Stimulated activated CD8-positive, alpha-beta memory T cell treated with anti-CD3 and anti-CD28 coated beads, Interleukin-15, amount 100 ng/mL, for 1 hour (primary cell): ENCODE measurements at places on chromosomes 5 and 9.
A peak's percentile ranks its signal among the peaks of the same experiment; 100 is the strongest.

- no peak for DNase-seq
Observed at GRCh38 chr9:125472562-125472925, 210.9 kb downstream of the GAPVD1 start.

- no peak for DNase-seq
Observed at GRCh38 chr9:76845254-76845653, 60.7 kb downstream of the PRUNE2 start.

GRCh38 chr9:72749276-72749675 lies 203.6 kb downstream of the ALDH1A1 start:
- DNase-seq, result no peak

- DNase-seq, result no peak
Observed at GRCh38 chr5:63820577-63820976, 141.7 kb downstream of the HTR1A start.

- no peak for DNase-seq
Observed at GRCh38 chr5:108898707-108899106, 151.0 kb downstream of the FER start.

DNA sequence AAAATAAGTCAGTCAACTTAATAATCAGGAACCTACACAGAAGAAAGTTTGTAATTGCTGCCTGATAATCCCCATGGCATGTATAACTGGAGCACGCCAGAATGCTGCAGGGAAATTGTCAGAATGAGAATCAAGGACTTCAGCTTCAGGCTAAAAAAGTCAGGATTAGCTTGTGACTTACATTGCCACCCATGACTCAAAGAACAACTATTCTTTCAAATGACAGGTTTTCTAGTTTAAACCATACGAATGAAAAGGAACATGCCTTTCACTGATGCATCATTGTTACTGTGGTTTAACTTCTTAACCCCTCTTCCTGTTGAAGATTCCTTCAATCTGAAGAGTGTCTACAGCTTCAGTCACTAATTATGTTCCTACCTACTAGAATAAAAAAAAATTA lies 112.4 kb downstream of the ISL1 start:
- no peak for DNase-seq

DNA sequence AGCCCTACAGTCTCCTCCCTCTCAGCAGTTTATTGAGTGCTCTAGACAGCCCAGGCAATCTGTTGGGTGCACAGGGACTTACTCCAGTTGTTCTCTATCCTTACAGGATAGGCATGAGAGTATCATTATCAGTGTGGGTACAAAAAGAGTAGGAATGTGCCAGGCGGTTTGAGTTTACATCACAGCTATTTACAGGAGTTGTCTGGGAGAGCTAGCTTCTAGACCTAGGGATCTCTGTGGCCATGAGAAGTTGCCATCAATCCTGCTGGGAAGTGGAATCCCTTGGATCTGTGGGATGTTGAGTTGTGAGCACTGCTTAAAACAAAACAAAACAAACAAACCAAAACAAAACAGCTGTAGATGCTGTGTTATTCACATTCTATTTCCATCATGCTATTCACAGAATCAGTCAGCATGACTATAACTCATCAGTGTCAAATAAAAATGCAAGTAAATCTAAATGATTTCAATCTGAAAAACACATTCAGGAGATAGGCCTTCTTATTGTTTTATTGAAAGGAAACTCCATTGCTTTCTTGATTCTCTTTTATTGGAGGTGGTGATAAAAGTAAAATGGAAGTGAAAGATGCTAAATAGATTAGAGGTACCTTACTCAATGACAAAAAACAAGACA lies 552.4 kb upstream of the ZNF608 start:
- no peak for DNase-seq

- DNase-seq, result no peak
Observed at GRCh38 chr5:14257995-14258403, 114.9 kb downstream of the TRIO start.

- no peak for DNase-seq
Observed at GRCh38 chr9:70873506-70873905, 247.9 kb downstream of the TRPM3 start.

GRCh38 chr5:122693963-122694362 lies 80.9 kb upstream of the SNX2 start:
- DNase-seq, result no peak

- no peak for DNase-seq
Observed at GRCh38 chr5:99605904-99606303, 677.1 kb upstream of the CHD1 start.

- no peak for DNase-seq
Observed at GRCh38 chr9:99056886-99057664, 47.8 kb upstream of the TGFBR1 start.

- no peak for DNase-seq
Observed at GRCh38 chr9:71796100-71796767, 27.9 kb upstream of the CEMIP2 start.

GRCh38 chr5:127072861-127073846 lies at the start of gene C5orf63:
TSS of gene C5orf63 (minus strand) at chr5:127073502. CDS start at chr5:127058995, 14,507 bp downstream.
- DNase-seq, result peak; percentile 28

DNA sequence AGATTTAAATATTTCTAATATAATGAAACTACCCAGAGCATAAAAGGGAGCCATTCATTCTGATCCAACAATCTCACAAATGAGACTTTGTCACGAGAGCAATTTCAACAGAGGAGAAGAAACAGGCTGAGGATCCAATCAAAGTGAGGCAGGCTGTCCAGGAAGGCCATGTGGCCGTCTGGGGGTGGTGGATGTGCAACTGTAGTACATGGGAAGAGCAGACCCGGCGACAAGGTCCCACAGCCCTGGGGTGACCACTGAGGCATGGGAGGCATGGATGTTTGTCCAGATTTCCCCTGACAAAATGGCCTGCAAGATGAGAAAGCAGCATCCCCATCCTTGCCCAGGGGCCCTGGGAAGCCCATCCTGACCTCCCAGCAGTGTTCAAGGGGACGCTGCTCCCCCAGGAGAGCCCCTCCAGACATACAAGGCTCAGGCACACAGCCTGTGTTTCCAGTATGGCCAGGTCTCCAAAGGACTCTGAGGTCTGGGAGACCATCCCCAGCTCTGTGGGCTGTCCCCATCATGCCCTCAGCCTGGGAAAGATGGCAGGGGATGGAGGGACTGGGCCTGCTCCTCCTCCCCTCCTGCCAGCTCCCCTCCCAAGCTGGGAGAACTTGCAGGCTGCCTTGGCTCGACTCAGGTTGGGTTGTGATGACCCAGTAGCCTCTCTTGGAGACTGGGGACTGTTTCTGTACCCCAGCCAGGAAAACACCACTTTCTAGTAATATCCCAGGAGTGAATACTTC lies 27.5 kb upstream of the FCN2 start:
- DNase-seq, result no peak

DNA sequence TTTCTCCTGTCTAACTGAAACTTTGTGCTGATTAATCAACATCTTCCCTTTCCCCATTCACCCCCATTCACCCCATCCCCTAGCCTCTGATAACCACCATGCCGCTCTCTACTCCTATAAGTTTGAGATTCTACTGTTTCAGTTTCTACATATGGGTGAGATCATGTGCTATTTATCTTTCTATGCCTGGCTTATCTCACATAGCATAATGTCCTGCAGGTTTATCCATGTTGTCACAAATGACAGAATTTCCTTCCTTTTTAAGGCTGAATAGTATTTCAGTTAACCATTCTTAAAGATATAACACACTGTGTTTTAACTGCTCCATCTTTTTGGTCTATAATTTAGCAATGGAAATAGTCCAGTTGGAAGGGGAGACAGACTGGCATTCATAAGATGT lies 205.1 kb downstream of the SNCAIP start:
- no peak for DNase-seq

GRCh38 chr5:89968958-89969381 lies 440.6 kb downstream of the CETN3 start:
- DNase-seq, result no peak

DNA sequence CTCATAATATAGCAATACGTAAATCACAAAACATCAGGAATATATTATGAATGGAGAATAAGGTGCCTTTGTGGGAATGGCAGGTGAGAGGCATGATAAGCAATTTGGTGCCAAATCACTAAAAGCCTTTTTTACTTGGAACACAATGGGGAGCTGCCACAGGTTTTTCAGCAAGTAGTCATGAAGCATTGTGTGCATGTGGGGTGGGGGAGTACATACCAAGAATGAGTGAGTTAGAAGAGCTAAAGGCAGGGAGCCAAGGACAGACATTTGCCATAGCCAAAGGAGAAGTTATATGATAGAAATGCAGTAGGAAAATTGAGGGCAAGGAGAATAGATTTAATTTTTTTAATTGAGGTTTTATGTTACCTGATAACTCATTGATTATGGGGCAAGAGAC lies 445.0 kb upstream of the SMC2 start:
- no peak for DNase-seq

GRCh38 chr5:96338091-96338490 lies 95.0 kb downstream of the PCSK1 start:
- no peak for DNase-seq

- no peak for DNase-seq
Observed at GRCh38 chr5:150945486-150945885, 40.7 kb upstream of the ZNF300 start.

DNA sequence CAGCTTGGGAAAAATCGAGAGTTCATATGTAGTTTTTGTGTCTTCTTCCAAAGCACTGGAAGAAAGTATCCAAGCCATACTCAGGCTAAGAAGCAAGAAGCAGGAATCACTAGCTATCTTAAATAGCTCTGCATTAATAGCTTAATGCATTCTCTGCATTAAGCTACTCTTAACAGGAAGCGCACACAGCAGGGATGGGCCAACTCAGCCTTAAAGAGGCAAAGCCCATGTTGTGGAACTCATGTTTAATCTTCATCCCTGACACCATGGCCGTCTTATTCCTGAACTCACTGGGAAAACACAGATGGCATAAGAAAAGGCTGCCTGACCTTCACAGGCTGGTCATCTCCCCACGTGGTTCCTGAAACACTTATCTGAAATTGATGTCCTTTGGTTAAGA lies 18.7 kb upstream of the ICE1 start:
- no peak for DNase-seq

- no peak for DNase-seq
Observed at GRCh38 chr5:150438873-150439546, 10.5 kb downstream of the RPS14 start.

- no peak for DNase-seq
Observed at GRCh38 chr5:73125289-73125688, 4.9 kb downstream of the TMEM171 start.

GRCh38 chr9:106769331-106769730 lies 93.6 kb upstream of the ZNF462 start:
- no peak for DNase-seq

GRCh38 chr9:97293207-97293721 lies 14.2 kb upstream of the CCDC180 start:
- DNase-seq, result no peak

DNA sequence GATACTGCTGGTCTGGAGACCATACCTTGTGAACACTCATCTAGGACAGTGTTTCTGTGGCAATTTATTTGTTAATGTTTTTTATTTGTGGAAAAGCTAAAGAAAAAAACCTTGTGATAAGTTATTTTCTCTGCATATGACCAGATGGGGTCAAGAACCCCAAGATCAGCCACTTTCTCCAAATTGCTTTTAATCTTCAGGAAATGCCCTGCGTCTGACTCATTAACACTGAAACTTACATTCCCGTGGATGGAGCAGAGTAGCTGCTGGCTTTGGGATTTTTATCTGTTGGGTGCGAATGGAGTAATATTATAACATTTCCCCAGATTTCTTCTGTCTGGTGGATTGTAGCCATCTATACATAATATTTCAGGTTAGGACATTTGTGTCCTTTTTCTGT lies 444.5 kb downstream of the SH3GL2 start:
- no peak for DNase-seq

DNA sequence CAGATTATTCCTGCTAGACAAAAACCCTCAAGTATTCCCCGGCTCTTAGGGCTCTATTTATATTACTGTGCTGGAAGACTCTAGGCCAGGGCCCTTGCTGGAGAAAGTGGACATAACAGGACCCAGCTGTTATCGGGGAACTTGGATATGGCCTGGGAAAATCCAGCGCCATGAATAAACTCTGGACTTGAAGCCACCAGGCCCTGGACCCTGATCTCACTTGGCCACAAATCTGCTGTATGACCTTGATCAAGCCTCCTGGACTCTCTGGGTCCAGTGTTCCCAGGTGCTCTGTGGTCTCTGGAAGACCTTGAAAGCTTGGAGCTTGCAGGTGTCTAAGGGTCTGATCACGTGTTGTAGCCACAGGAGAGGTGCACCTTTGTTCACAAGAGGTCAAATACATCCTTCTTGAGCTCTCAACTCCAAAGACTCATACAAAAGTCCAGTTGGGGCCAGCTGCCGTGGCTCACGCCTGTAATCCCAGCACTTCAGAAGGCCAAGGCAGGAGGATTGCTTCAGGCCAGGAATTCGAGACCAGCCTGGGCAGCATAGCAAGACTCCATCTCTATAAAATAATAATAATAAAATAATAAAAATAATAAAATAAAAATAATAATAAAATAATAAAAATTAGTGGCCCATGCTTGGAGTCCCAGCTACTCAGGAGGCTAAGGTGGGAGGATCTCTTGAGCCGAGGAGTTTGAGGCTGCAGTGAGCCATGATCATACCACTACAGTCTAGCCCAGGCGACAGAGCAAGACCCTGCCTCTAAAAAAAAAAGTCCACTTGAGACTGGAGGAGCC lies 26.5 kb downstream of the COL27A1 start:
- DNase-seq, result no peak

DNA sequence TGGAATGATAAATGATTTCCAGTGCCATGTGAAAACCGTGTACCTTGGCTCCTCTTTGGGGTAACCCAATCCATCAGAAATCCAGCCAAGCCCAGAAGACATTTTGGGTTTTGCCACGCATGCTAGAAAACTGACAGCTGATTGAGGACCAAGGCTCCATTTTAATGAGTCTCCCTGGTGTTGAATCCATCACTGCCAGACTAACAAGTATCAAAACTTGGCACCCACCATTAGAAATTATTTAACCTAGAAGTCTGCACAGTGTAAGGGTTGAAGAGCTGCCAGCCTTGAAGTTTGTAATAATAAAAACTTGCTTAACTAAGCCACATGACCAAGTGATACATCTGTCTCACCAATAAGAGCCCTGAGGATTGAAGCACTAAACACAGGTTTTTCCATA lies 369.9 kb downstream of the DNAH5 start:
- DNase-seq, result no peak

DNA sequence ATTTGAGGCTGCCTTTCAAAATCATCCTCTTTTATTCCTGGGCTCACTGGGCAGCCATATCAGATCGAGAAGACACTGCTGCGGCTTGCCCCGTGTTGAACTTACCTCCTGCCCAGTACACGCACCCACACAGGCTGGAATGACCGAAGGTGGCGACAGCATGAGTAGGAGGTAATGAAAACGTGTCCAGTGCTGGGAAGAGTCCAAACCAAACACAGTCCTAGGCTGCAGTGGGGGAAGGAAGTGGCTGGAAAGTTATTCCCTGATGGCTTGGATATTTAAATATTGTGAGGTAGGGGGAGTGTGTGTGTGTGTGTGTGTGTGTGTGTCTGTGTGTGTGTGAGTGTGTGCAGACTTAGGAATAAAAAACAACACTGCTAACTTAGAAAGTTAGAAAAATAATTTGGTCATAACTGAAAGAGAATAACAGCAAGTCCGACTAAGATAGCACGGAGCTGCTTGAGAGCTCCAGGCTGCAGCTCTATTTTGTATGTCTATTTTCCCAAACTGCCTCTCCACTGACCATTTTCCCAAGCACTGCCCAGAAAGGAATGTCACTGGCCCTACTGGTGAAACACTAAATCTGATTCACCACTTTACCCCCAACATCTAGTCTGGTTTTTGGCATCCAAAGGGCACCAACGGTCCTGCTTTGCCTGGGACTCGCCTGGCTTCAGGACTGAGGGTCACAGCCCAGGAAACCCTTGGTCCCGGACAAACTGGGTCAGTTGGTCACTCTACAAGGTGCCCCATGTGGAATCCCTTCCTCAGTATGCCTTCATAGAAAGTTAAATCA lies 41.2 kb downstream of the ANKH start:
- no peak for DNase-seq

- DNase-seq, result no peak
Observed at GRCh38 chr5:150398722-150399523, 13.8 kb downstream of the CD74 start.
